ENCODE measurements at places on chromosomes 16 and 17.

DNA sequence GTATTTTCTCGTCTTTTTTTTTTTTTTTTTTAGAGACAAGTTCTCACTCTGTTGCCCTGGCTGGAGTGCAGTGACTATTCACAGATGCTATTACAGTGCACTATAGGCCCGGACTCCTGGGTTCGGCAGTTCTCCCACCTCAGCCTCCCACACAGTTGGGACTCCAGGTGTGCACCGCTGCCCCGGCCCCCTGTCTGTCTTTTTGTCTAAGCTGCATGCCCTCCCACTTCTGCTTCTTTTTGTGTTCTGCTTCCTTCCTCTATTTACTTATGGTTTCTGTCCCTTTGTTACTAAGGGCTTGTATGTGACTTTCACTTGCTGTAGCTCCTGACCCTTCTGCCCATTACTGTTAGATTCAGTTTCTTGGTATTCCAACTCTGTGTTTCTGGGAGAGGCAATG is 20.5 kb downstream of the SLC7A6 start:
- DNase-seq = no peak

- DNase-seq = no peak
These were observed 31.2 kb upstream of the AKTIP start for GRCh38 chr16:53534206-53534605.

GRCh38 chr16:56005958-56006357 is 130.8 kb upstream of the CES5A start:
- DNase-seq = no peak

DNA sequence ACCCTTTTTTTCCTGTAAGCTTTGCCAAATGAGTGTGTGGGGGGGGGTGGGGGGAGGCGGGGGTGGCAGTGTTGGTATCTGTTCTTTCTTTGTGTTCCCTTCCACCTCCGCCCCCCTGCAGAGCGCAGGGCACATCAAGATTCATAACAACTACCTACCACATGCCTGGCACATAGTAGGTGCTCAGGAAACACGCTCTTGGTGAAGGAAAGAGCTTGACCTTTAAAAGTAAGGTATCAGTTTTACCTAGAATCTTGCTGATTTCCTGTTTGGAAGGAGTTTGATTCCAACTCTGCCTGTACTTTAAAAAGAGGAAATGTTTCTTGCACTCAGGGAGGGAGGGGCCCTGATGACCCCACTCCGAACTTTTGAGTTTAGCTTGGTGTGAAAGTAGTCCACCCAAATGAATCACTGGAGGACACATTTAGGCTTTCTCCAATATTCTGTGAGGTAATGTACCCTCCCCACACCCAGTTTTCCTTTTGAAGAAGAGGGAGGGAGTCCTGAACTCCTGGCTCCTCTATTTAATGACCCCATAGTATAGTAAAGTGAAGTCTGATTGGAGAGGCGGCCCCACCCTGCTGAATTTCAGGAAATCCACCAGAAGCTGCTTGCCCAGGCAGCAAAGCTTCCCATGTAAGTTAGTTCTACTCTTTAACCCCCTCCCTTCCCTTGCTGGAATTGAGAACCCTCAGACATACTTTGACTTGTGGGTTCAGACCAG is 560 bp upstream of the FAM20A start:
- no peak for DNase-seq

GRCh38 chr16:75198135-75198600 is 8.8 kb downstream of the CTRB2 start:
- DNase-seq = no peak

DNA sequence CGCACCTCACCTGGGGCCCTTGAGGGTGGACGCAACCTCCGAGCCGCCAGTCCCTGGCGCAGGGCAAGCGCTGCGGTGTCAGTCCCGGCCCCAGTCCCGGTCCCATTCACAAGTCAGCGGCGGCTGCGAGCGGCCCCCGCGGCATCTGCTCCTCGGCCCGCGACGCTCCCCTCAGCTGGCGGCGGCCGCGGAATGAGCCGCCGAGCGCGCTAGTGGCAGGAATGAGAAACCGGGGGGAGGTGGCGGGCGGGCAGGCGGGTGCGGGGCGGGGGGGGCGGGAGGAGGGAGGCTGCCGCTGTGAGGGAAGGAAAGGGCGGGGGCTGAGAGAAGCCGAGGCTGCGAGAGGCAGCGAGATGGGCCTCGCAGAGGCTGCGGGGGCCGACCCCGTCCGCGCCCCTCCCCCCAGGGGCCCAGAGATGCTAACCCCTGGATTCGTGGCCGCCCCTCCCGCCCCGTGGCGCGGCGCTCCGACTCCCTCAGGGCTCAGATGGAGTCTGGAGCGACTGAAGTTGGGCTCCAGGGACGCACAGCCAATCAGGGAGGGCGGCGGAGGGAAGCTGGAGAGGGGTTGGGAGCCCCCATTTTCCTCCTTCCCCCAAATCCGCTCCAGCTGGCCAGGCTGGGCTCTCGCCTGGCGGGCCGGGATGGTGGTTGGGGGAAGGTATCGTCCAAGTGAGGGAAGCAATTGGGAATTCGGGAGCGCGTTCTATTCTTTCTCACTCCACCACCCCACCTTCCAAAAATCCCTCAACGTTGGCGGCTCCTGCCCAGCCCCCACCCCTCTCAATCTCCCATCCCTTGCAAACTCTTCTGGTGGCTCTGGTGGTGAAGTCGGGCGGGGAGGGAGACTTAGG is at the start of gene CDH11:
Gene CDH11, minus strand, starts transcription at position 194 of the 854 bp plus-strand sequence. CDS start 117,194 bp downstream, outside the sequence.
- no peak for DNase-seq

- DNase-seq = peak; percentile 50
These were observed 11.8 kb downstream of the GNAO1 start for GRCh38 chr16:56203052-56203451.

DNA sequence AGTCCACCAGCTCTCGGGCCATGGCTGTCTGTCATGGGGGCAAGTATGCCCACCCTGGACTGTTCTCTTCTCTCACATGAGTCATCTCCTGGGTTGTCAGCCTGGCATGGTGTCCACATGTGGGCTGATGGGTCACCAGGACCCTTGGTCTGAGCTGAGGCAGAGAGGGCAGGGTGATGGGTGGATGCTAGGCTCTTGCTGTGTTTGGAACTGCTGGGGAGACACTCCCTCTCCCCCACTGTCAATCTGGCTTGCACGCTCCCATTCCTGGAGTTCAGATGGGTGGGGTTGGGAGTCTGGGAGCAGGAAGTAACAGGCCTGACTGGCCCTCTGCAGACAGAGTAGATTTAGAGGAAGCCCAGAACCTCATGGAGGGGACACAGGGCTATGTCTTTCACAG is 28.9 kb downstream of the KSR1 start:
- DNase-seq = no peak

DNA sequence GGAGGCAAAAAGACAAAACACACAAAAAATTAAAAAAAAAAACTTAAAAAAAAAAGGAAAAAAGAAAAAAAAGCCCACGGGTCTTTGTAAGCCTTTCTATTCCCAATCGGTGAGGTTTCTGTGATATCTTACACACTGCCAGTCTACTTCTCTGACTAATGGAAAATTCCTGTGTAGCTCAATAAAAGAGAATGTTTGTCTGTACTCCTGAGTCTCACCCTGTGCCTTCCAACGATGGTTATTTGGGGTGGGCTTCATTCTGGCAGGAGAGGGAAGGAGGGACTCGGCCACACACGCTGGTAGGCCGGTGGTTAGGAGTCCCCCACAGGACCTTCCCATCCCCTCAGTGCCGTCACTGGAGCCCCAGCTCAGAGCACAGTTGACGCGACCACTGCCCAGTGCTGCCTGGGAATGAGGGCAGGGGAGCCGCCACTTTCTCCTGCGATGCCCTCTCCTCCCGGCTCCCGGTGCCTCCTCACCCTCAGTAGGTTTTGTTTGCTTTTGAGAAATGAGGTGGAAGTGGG is 68.0 kb downstream of the AMFR start:
- DNase-seq = peak; percentile 23

DNA sequence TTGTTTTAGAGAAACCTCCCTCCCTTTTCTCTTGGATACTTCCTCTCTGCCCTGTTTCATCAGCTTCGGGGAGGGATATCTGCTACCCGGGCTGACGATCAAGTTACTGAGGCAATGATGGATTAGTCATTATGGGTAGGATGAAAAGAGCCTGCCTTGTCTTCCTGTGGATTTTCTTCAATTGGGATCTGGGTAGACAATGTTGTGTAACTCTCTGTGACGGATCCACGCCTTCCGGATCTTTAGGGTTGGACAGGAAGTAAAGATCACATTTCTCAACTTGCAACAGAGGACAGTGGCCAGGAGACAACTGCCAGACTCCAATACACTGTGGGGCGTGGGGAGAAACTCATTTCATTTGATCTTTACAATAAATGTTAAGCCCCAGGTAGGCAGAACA is 11.3 kb upstream of the CHST6 start:
- DNase-seq = no peak

GRCh38 chr17:1638624-1639300 is 6.8 kb downstream of the SCARF1 start:
- DNase-seq = no peak

- peak; percentile 7 for DNase-seq
These were observed 24.8 kb upstream of the SIAH1 start for GRCh38 chr16:48409839-48410632.

DNA sequence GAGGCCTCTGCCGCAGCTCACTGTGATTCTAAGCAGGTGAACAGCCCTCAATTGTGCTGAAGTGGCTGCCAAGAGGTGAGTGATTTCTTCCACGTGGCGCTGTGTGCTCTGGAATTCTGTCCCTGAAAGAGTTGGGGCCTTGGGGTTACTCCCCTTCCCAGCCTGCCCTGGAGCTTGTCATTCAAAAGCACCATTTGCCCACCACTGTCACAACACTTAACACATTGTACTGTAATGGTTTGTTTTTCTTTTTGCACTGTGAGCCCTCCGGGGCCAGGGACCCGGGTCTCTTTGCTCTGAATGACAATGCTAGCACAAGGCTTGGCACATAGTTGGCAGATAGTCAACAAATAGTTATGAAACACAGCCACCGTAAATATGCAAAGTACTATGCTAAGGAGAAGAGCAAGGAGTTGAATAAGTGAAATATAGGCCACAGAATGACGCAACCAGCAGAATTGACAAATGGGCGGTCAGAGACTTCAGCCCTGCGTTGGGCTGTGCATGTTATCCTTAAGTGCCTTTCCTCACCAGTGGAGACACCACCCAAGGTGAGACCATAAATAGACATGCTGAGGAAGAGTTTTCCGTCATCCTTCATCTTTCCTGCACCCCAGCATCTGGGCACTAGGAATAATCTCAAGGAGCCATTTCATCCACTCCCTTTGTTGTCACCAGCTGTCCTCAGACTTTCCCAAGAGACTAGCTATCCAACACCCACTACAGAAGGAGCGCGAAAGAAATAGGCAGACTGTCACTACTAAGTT is 112.0 kb upstream of the DNAH9 start:
- DNase-seq = no peak

DNA sequence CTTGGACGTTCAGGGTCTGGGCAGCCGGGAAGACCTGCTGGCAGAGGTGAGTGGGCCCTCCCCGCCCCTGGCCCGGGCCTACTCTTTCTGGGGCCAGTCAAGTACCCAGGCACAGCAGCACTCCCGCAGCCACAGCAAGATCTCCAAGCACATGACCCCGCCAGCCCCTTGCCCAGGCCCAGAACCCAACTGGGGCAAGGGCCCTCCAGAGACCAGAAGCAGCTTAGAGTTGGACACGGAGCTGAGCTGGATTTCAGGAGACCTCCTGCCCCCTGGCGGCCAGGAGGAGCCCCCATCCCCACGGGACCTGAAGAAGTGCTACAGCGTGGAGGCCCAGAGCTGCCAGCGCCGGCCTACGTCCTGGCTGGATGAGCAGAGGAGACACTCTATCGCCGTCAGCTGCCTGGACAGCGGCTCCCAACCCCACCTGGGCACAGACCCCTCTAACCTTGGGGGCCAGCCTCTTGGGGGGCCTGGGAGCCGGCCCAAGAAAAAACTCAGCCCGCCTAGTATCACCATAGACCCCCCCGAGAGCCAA is 8.6 kb upstream of the ABCC3 start:
- DNase-seq = peak; percentile 69

DNA sequence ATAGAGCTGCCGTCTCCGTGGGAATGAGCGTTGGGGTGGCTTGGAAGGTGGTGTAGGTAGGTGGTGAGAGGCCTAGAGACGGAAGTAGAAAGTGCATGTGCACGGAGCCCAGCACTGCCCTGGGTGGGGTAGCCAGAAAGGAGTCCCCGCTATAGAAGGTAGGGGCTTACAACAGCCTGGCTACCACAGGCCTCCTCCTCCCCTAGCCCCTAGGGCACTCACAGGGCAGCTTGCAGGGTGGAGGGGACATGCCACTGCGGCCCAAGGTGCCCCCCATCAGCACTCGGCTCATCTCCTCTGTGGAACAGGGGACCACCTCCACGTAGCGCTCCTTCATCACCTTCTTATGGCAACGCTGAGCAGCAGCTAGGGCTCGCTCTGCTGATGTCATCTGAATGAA is 5.0 kb downstream of the ESRP2 start:
- DNase-seq = no peak

DNA sequence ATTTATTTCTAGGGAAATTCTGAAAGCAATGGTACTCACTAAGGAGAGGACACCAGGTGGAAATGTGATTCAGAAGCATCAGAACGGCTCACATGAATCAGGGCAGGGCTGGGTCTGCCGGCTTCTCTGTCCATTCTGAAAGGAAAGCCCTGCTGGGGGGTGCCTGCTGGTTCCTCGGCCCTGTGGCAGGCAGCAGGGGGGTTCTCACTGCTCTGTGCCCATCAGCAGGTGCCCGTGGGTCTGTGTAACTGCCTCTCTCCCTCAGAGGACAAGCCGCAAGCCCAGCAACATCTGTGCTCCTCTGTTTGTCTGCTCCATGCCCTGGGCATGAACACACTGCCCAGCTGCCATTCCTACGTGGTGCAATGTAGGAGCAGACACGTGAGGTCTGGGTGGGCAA is 74.9 kb upstream of the ZNF423 start:
- DNase-seq = no peak

DNA sequence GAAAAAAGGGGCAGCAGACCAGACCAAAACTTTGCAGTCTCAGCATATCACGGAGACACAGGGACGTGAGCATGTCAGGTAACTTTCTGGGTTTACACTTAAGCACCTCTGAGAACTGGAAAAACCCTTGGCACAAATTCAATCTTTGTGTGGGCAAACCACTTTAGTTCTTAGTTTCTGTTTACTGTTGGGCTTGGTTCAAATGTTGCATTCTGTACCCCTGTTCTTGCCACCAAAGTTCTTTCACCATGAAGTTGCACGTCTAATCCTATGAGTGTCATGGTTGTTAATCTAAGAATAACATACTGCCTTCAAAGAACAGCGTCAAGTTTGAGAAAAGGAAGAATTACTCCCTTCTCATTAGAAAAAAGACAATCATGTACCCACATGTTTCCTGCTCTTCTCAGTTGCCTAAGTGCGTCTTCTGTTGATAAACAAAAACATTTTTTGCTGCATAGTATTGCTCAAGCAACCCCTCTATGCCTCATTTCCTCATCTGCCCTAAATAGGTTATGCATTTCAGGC is 11.6 kb downstream of the KRT33A start:
- DNase-seq = no peak

GRCh38 chr17:43042025-43042628 is 17.1 kb downstream of the RND2 start:
- DNase-seq = peak; percentile 71

GRCh38 chr17:28317966-28318758 is 838 bp upstream of the TMEM97 start:
- DNase-seq = peak; percentile 43

Measured in hematopoietic multipotent progenitor cell treated with erythropoietin and hydrocortisone succinate and interleukin-3 and kit ligand, for 8 days (in vitro differentiated cells).